T-helper 17 cell (primary cell): ENCODE measurements at places on chromosomes 4 and X.

DNA sequence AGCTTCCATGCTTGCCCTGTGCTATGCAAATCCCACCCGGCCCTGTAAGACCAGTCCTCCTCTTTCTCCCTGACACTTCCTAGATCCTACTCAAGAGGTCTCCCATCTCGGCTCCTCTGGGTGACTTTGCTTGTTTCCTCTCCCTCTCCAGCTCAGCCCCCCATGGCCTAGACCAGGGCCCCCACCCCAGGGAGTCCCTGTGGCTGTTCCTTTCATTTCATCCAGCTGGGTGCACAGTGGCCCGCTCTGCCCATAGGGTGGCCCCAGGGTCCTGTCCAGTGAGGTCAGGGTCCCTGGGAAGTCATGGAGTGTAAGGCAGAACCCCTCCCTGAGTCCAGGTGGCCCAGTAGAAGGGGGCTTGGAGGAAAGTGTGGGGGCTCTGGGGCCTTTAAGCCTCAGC, 52.3 kb upstream of the NKX1-1 start:
- H3K4me1 ChIP-seq = peaks cover 2% of the 10 kb centered on the region
- no peak overlapping the region for H3K27ac ChIP-seq

GRCh38 chrX:101709384-101709783, 49.7 kb upstream of the ARMCX2 start:
- no peaks in the 10 kb centered on the region for H3K4me1 ChIP-seq
- no peak overlapping the region for H3K27ac ChIP-seq
- H3K36me3 ChIP-seq = no peaks in the 10 kb centered on the region

DNA sequence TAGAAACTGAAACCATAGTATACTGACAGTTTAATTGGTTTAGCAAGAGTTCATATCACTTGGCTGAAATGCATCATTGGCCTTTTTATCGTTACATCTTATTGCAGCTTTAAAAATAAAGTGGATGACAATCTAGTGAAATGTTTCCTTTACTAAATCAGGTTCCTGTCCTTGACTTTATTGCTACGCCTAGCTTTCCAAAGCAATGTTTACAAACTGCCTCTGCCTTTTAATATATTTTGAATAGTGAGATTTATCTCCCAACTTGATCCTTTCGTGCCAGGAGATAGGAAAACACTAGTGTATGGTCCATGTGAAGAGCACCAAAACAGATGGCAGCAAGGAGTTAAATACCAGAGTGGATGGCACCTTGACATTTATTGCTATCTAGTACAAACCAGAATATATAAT, 67.0 kb downstream of the GPC3 start:
- H3K36me3 ChIP-seq = no peaks in the 10 kb centered on the region
- peaks cover 3% of the 10 kb centered on the region for H3K4me1 ChIP-seq
- H3K27ac ChIP-seq = no peak overlapping the region
- H3K4me3 ChIP-seq = no peak overlapping the region

GRCh38 chr4:155444721-155445120, 68.0 kb upstream of the MAP9 start:
- no peak for DNase-seq
- H3K27ac ChIP-seq = no peak overlapping the region
- H3K4me1 ChIP-seq = peaks cover 6% of the 10 kb centered on the region
- no peaks in the 10 kb centered on the region for H3K36me3 ChIP-seq
- peaks cover 41% of the 10 kb centered on the region for H3K27me3 ChIP-seq
- H3K4me3 ChIP-seq = no peak overlapping the region

DNA sequence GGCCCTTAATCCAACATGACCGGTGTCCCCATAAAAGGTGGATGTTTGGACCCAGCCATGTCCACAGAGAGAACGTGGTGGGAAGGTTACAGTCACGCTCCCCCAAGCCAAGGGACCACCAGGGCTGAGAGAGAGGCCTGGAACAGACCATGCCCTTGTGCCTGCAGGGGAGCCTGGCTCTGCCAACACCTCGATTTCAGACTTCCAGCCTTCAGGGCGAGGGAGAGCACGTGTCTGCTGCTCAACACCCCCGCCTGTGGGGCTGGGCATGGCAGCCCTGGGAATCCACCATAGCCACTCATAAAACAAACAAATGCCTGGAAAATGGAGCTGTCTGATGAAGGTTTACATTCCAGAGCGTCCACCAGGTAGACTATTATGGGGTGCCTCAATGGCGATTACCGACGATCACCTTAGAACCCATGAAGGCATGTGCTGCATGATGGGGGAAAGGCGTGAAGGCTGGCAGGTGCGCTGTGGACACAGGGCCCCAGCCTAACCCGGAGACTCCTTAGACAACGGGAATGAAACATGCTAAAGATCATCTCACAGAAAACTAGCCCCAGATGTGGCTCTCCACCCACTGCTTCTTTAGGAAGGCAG, 42.3 kb upstream of the HMX1 start:
- no peaks in the 10 kb centered on the region for H3K36me3 ChIP-seq
- no peak for DNase-seq
- H3K4me1 ChIP-seq = peaks cover 3% of the 10 kb centered on the region

GRCh38 chr4:33334416-33334815, 2614.2 kb downstream of the PCDH7 start:
- no peaks in the 10 kb centered on the region for H3K36me3 ChIP-seq
- H3K4me3 ChIP-seq = no peak overlapping the region
- no peak for DNase-seq
- no peak overlapping the region for H3K27ac ChIP-seq
- no peaks in the 10 kb centered on the region for H3K27me3 ChIP-seq

DNA sequence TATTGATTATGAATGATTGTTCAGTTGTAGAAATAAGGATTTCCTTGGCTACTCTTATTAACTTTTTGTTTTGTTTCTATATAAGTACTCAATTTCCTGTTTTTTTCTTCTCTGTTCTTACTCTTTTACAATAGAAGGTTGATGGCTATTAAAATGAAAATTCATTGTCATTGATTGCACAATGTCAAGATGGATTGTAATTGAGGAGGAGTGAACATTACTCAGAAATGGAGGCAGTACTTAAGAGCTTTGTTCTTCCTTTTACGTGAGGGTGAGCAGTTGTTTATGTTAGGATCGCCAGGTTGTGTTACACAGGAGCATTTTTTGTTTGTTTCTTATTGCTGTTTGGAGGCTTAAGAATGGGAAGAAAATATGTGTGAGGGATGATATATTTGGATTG, 2062.4 kb downstream of the ARAP2 start:
- no peaks in the 10 kb centered on the region for H3K4me1 ChIP-seq
- H3K4me3 ChIP-seq = no peak overlapping the region
- H3K27ac ChIP-seq = no peak overlapping the region
- DNase-seq = no peak
- H3K36me3 ChIP-seq = no peaks in the 10 kb centered on the region

DNA sequence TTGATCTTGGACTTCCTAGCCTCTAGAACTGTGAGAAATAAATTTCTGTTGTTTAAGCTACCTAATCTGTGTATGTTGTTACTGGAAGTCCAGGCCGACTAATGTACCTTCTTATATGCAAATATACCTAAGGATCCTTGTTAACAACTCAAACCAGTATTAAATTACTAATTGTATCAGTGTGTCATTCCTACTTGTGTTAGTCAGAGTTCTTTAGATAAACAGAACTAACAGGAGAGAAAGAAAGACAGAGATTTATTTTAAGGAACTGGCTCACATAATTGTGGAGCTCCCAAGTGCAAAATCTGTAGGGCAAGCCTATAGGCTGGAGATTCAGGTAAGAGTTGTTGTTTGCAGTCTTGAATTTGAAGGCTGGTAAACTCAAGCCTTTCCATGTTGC, 120.0 kb downstream of the ADGRL3 start:
- DNase-seq = no peak
- H3K4me1 ChIP-seq = no peaks in the 10 kb centered on the region
- no peak overlapping the region for H3K27ac ChIP-seq
- H3K36me3 ChIP-seq = no peaks in the 10 kb centered on the region
- no peak overlapping the region for H3K4me3 ChIP-seq
- no peaks in the 10 kb centered on the region for H3K27me3 ChIP-seq

- H3K27ac ChIP-seq = no peak overlapping the region
- H3K27me3 ChIP-seq = no peaks in the 10 kb centered on the region
- H3K4me3 ChIP-seq = no peak overlapping the region
- no peaks in the 10 kb centered on the region for H3K4me1 ChIP-seq
- no peaks in the 10 kb centered on the region for H3K36me3 ChIP-seq
- DNase-seq = no peak
Measured at GRCh38 chr4:148735432-148736155, 293.4 kb upstream of the NR3C2 start.

GRCh38 chrX:36501169-36501702, 506.9 kb upstream of the FAM47C start:
- no peak overlapping the region for H3K4me3 ChIP-seq
- H3K27ac ChIP-seq = no peak overlapping the region
- no peaks in the 10 kb centered on the region for H3K27me3 ChIP-seq
- no peak for DNase-seq
- no peaks in the 10 kb centered on the region for H3K4me1 ChIP-seq
- H3K36me3 ChIP-seq = no peaks in the 10 kb centered on the region

GRCh38 chr4:61335241-61335763, 135.2 kb downstream of the ADGRL3 start:
- H3K4me1 ChIP-seq = no peaks in the 10 kb centered on the region
- H3K27me3 ChIP-seq = no peaks in the 10 kb centered on the region
- no peaks in the 10 kb centered on the region for H3K36me3 ChIP-seq
- H3K27ac ChIP-seq = no peak overlapping the region
- no peak overlapping the region for H3K4me3 ChIP-seq

GRCh38 chr4:57719456-57719855, 609.3 kb upstream of the IGFBP7 start:
- no peak overlapping the region for H3K27ac ChIP-seq
- no peaks in the 10 kb centered on the region for H3K36me3 ChIP-seq
- no peak overlapping the region for H3K4me3 ChIP-seq

GRCh38 chr4:5755161-5755560, 44.2 kb downstream of the EVC start:
- H3K4me3 ChIP-seq = no peak overlapping the region
- no peaks in the 10 kb centered on the region for H3K36me3 ChIP-seq
- H3K27ac ChIP-seq = no peak overlapping the region
- H3K27me3 ChIP-seq = no peaks in the 10 kb centered on the region

DNA sequence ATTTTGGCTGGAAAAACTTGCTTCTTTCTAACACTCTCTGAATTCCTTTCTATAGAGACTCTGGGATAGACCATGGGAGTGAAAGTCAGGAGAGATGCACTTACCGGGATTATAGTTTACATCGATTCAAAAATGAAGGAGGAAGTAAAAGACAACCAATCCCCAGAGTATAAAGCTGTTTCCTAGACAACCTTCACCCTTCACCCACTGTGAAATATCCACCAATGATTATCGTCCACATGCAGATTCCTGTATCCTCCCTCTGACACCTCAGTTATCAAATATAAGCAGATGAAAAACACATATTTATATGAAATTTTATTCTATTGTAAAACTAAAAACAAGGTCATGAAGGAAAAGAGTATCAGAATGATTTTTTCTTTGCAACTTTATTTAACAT, 258.8 kb upstream of the GK2 start:
- H3K27me3 ChIP-seq = no peaks in the 10 kb centered on the region
- no peaks in the 10 kb centered on the region for H3K4me1 ChIP-seq
- no peak overlapping the region for H3K4me3 ChIP-seq
- no peaks in the 10 kb centered on the region for H3K36me3 ChIP-seq
- DNase-seq = no peak

GRCh38 chr4:64880557-64880956, 471.3 kb upstream of the TECRL start:
- H3K27ac ChIP-seq = no peak overlapping the region
- no peaks in the 10 kb centered on the region for H3K27me3 ChIP-seq
- no peaks in the 10 kb centered on the region for H3K36me3 ChIP-seq
- no peaks in the 10 kb centered on the region for H3K4me1 ChIP-seq
- no peak overlapping the region for H3K4me3 ChIP-seq

DNA sequence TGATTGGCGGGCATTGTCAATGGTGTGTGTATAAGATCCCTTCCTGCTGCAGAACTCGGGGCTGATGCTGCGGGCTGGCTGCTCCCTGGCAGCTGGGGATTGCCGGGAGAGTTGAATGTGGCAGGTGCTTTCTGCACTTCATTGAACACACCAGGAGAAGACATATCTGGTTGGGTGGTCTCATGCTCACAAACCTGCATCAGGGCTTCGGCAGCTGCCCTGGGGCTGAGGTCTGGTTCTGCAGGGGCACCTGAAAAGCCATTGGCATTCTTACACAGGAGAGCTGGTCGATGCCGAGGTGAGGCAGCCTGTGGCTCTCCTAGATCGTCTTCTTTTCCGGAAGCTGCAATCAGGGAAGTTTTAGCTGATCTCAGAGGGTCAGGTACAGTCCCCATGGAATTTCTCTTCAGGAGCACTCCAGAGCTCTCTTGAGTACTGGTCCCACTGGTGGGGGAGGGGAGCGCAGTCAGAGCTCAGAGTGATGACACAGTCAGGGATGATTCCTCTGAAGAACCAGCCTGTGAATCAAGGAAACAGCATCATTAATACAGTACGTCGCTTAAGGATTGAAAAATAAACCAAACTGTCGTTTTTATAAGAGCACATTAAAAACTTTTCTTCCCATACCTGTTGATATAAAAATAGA, 57.8 kb downstream of the GPRIN3 start:
- DNase-seq = no peak
- no peak overlapping the region for H3K4me3 ChIP-seq
- H3K27ac ChIP-seq = peak overlapping the region; percentile 98
- H3K36me3 ChIP-seq = peaks cover 7% of the 10 kb centered on the region
- peaks cover 49% of the 10 kb centered on the region for H3K4me1 ChIP-seq

DNA sequence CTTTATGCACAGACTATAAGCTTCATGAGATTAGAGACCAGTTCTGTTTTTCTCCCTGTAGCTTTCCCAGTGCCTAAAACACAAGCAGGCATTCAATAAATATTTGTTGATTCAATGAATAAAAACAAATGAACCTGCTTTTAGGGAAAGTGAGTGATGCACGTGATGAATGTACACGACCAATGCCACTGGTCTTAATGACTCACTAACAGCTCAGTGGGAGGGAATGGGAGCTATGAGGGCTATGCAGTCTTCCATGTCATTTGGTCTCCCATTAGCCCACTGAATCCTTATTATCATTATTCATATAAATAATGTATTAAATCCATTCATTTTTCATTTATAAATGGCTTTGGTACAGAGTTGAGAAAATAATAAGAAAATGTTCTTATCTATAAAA, 247.4 kb downstream of the FBXO8 start:
- H3K27me3 ChIP-seq = peaks cover 5% of the 10 kb centered on the region
- H3K4me3 ChIP-seq = no peak overlapping the region
- no peaks in the 10 kb centered on the region for H3K36me3 ChIP-seq
- no peaks in the 10 kb centered on the region for H3K4me1 ChIP-seq

DNA sequence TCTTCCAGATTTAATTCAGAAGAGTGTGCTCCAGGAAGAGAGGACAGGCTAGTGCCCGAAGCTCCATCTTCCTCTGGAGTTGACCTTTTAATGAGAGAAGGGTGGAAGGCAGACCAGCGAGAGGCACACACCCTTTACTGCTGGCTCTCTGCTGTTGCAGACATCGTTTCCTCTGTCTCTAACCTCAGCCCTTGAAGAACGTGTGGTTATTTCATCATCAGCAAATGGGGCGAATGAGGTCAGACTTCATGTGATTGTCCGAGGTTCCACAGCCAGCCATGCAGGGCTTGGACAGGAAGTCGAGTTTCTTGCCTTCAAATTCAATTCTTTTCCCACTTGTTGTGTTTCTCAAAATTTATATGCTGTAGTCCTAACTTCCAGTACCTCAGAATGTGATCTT, 155.2 kb upstream of the MSX1 start:
- no peaks in the 10 kb centered on the region for H3K4me1 ChIP-seq
- H3K4me3 ChIP-seq = no peak overlapping the region
- H3K27ac ChIP-seq = no peak overlapping the region
- DNase-seq = no peak
- H3K36me3 ChIP-seq = no peaks in the 10 kb centered on the region
- no peaks in the 10 kb centered on the region for H3K27me3 ChIP-seq

- H3K4me1 ChIP-seq = peaks cover 2% of the 10 kb centered on the region
- H3K27me3 ChIP-seq = no peaks in the 10 kb centered on the region
- H3K36me3 ChIP-seq = peaks cover 5% of the 10 kb centered on the region
- no peak overlapping the region for H3K4me3 ChIP-seq
Measured at GRCh38 chr4:174505892-174506291, 16.4 kb downstream of the HPGD start.
